Activated CD4-positive, alpha-beta T cell treated with anti-CD3 and anti-CD28 coated beads, Interleukin-2, amount 10 ng/mL, durations not matched to agents 24 days and 14 days (primary cell): ENCODE measurements at places on chromosomes 5 and 9.

GRCh38 chr5:14424011-14424685, 157.4 kb upstream of the OTULINL start:
- peak; percentile 70 for DNase-seq

DNA sequence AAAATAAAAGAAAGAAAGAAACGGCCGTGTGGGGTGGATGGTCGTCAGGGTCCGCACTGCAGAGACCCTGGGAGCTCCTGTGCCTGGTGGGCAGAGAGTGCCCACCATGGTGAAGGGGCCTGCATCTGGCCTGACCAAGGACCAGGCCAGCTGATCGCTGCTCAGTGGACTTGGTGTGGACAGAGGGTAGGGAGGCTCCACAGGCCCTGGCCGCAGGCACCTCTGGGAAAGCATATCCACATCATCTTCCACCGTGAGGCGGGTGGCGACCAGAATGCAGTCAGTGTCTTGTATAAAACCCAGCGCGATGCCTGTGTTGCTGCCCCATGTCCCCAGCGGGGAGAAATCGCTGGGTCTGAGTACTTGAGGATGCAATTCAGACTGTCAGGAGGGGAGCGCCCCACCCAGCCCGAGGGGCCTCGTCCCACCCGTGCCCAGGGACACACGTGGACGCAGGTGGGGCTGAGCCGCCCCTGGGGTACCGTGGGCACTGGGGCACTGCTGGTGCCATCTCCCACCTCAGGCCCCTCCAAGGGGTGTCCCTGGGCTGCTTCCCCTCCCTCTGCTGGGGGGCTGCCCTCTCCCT, 27.8 kb upstream of the SLC6A19 start:
- no peak for DNase-seq

DNA sequence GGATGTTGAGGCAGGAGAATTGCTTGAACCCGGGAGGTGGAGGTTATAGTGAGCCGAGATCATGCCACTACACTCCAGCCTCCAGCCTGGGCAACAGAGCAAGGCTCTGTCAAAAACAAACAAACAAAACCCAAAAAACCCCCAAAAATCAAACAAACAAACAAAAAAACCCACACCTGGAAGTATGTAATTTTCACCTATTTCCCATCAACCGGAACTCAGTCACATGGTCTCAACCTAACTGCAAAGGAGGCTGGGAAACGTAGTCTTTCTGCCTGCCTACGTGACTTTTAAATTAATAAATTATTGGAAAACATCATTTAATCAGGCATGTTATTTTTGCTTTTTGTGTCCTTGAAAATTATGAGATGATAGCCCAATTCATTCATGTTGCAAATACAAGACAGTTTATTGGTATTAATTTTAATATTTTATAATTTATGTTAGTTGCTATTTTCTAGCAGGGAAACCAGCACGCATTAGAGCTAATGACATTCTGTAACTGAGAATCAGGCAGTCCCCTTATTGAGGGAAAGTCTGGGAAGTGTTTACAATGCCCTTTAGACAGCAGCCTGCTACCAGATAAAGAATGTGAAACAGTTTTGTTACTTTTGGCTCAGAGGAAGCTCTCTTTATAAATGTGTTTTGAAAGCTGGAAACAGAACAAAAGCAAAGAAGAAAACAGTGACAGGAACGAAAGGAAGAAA, 110.3 kb downstream of the NXNL2 start:
- no peak for DNase-seq

DNA sequence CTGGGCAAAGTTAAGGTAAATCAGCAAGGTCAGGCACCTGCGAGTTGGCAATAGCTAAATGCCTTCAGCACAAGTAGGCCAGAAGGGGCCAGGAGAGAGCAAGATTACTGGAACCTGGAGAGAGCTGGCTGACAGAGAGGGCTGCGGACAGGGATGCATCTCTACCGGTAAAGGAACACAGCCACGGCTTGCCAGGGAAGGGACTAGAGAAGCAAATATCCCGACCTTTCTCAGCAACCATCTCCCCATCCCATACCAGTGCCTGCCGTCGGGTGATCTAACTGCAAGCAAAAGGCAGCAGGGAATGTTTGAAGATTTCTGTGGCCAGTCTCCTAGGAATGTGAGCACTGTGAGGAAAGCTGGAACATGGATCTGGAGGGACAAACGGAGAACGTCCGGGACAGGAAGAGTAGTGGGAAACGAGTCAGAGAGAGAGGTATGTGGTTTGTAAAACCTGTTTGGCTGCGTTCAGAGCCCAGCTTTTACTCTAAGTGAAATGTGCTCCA, 15.9 kb upstream of the ABLIM3 start:
- DNase-seq = no peak

- DNase-seq = no peak
These were observed 24.9 kb upstream of the DCAF12 start for GRCh38 chr9:34151398-34151797.

- DNase-seq = no peak
These were observed 59.9 kb downstream of the ZFR start for GRCh38 chr5:32384621-32385020.

DNA sequence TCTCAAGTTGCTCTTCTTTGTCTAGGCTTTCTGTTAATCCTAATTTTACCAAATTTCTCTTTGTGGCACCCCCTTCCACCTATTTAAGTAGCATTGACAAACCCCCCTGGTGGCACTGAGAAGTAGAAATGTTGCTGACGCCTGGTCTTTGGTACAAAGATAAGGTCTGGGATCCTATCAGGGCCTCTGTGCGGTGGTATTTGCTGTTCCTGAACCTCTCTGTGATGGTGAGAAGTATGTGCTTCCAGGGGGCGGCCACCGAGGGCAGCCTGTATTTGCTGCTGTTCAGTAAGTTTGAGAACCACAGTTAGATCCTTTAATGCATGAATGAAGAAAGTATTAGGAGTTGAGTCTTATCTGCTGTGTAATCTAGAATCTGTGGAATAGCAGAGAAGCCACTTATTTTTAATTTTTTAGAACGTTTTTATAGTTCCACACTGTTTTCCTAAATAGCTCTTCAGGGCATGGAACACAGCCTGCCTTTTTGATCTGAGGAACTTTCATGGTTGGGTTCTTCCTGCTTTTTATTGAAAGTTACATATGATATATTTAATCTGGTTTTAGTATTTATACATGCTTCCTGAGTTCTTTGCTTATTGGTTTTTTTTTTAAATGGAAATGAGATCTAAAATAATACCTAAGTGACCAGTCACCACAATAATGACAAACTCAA, 124.2 kb downstream of the TRIO start:
- no peak for DNase-seq

DNA sequence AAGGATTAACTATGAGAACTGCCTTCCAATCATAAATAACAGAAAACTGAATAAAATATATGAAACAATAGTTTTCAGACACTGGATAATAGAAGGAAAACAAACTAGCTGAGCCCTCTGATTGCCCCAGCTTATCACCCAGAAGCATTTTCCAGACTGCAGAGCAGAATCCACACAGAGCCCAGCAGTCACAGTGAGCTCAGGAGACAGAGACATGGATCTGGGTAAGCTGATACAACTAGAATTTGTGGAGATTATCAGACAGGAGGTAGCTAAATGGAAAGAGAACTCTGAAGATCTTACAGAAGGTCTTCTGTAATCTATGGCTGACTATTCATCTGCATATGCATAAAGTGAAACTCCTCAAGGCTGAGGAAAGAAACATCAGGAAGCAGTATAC, 128.8 kb downstream of the NR2F1-AS1 start:
- DNase-seq = no peak

DNA sequence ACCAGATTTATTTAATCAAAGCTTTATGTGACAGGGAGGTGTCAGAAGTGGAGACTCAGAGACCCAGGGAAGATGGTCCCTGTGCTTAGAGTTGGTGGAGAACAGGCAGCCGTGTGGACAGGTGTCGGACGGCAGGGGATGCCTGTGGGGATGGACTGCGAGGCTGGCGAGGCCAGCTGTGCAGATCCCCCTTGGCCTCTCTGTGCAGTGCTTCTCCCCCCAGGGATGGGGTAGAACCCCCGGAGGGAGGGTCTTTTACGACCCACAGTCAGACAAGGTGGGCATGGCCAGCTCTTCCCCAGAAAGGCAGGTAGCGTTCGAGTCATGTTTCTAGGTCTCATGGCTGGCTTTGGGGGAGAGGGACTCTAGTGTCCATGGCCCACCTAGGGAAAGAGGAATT, 4.7 kb upstream of the SLC2A6 start:
- DNase-seq = no peak

- DNase-seq = no peak
These were observed 627.2 kb downstream of the ISL1 start for GRCh38 chr5:52010454-52010853.

GRCh38 chr5:10539687-10539998, 24.2 kb upstream of the ANKRD33B start:
- DNase-seq = no peak

DNA sequence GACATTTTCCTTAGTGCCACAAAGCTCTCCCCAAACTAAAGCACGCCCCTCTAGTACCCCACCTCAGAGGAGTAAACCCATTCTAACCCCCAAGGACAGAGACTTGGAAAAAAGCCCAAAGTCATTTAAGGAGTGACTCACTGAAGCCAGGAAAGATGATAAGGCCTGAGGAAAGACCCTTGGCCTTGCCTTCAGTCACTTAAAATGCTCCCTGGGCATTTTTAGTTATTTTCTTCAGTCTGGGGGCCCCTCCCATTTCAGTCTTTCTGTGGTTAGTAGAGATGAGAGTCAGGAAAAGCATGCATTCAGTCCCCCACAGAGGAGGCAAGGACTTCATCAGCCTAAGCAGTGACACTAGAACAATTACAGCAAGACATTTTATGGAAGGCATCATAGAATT, 13.7 kb upstream of the TLX3 start:
- no peak for DNase-seq

GRCh38 chr9:130898552-130898852, 1.9 kb upstream of the QRFP start:
- no peak for DNase-seq

GRCh38 chr9:3879315-3879714, 353.5 kb upstream of the RFX3 start:
- no peak for DNase-seq

- DNase-seq = no peak
These were observed 76.6 kb upstream of the PRRC1 start for GRCh38 chr5:127440831-127441230.

DNA sequence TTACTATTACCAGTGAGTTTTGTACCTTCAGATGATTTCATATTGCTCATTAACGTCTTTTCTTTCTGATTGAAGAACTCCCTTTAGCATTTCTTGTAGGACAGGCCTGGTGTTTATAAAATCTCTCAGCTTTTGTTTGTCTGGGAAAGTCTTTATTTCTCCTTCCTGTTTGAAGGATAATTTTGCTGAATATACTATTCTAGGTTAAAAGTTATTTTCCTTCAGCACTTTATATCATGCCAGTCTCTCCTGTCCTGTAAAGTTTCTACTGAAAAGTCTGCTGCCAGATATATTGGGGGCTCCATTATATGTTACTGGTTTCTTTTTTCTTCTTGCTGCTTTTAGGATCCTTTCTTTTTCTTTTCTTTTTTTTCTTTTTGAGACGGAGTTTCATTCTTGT, 13.3 kb downstream of the CDK7 start:
- DNase-seq = no peak

DNA sequence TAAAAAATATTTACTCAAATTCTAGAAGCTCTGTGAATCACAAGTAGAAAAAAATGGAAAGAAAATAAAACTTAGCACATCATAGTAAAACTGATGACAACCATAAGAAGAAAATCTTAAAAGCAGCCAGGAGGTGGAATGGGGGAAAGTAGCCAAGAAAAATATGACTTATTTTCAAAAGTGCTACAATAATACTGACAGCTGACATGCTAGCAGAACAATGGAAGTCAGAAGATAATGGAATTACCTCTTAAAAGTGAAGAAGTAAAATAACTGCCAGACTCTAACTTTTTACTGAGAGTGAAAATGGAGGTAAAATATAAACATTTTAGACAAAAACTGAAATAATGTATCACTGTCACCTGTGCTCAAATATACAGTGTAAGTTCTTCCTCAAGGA, 532.2 kb upstream of the SGCD start:
- DNase-seq = no peak

- no peak for DNase-seq
These were observed 1.5 kb upstream of the PDE6A start for GRCh38 chr5:149946118-149946517.

- no peak for DNase-seq
These were observed 3.7 kb upstream of the CLK4 start for GRCh38 chr5:178630475-178630930.

GRCh38 chr9:134662143-134662876, 20.7 kb downstream of the COL5A1 start:
- DNase-seq = no peak

DNA sequence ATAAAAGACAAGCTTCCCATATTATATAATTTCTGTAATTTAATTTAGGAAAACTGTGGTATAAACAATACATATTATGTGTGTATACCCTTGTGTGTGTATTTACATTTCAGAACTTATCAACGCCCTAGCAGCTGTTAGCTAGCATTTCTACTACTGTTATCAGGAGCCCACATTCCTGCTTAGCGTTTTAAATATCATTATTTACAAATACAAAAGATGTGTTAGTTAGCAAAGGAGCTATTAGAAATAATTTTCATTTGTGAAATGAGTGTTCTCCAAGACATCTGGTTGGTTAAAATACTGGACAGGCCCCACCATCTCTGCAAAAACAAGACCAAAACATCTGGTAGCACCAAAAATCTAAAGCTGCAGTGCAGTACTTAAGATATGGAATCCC, 48.0 kb downstream of the EPB41L4A start:
- no peak for DNase-seq
